ENCODE measurements at places on chromosomes 4 and X.

DNA sequence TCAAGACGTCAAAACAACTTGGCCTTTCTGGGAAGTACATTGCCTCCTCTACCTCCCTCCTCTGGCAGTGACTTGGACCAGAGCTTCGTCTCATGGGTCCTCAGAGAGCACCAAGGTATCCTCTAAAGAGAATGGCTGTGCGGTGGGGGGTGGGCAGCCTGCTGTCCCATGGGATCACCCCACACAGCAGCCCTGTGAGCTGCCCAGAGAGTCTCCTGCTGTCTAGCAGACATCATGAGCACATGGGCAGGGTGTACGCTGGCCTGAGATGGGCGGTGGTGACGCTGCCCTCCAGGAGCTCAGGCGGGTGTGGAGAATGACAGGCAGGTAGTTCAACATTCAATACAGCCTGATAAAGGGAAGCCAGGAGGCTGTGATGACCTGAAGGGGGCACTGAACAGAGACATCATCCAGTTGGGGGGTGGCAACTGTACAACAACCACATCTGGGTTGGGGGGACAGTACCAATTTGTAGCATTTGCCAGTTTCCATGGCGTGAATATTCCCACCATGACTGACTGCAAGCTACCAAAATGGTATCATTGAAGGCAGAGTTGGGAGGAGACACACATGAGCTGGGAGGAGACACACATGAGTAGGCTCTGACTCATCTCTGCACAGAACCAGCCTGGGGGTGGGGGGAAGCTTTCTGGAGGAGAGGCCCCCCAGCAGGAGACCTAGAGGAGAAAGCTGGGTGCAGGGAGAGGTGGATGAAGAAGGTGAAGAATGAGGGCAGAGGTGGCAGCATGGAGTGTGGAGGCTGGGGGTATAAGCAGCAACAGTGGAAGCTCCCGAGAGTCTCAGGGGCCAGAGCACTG, 35.9 kb downstream of the C4orf50 start:
- DNase-seq = no peak

DNA sequence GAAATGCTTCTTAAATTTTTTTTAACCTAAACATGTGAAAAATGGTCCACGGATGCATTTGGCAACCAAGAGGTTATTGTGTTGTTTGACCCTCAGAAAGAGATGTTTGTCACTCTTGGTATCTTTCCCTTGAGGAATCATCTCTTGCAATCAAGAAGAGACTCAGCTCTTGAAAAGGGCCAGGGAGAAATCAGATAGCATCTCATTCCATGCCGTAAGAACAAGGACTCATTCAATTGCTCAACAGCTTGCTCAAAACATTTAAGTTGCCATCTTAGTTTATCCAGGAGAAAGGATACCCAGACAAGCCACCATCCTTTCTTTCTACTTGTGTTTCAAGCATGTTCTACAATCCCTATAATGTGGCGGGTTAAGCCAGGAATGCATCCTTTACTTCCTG, 209.5 kb upstream of the LNX1 start:
- no peak for DNase-seq

- DNase-seq = no peak
Observed at GRCh38 chrX:28491322-28491721, 95.9 kb upstream of the IL1RAPL1 start.

DNA sequence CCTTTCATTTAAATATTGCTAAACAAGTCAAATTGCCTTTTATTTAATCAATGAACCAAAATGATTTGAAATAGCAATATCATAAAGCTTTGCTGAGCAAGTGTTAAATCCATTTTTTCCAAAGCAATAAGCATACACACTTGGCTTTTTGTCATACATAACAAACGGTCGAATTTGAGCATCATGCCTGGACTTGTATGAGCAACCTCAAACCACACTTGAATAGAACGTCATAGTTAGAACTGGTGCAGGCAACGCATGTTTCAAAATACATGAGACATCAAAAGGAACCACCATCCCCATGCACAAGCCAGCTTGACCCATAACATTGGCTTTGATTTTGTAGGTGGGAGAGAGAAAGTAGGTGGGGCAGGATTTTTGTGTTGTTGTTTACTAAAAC, 812.3 kb upstream of the FRG1 start:
- no peak for DNase-seq

DNA sequence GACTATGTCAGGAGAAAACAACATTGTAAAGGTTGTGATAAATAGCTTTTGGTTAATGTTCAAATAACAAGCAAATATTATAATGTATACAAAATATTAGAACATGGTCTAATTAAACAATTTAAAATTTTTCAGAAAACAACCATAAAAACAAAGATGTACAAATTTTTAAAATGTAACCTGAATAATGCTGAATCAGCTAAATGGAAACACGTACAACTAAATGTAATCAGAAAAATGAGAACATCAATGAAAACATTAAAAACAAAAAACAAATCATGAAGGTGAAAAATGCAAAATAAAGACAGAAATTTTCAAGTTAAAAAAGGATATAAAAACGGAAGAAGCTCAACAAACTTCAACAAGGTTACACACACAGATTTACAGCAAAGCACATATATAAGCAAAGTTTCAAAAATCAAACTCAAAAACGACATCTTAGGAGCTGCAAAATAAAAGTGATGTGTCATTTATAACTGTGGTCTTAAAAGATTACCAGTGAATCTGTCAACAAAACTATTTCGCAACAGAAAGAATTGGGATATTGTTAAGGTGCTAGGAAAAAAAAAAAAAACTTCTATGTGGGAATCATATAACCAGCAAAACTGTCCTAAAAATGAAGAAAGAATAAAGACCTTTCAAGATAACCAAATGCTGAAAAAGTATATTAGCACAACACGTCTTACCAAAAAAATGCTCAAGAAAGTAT, 31.8 kb downstream of the ZNF732 start:
- no peak for DNase-seq

GRCh38 chr4:162075726-162076125, 88.1 kb downstream of the FSTL5 start:
- no peak for DNase-seq

DNA sequence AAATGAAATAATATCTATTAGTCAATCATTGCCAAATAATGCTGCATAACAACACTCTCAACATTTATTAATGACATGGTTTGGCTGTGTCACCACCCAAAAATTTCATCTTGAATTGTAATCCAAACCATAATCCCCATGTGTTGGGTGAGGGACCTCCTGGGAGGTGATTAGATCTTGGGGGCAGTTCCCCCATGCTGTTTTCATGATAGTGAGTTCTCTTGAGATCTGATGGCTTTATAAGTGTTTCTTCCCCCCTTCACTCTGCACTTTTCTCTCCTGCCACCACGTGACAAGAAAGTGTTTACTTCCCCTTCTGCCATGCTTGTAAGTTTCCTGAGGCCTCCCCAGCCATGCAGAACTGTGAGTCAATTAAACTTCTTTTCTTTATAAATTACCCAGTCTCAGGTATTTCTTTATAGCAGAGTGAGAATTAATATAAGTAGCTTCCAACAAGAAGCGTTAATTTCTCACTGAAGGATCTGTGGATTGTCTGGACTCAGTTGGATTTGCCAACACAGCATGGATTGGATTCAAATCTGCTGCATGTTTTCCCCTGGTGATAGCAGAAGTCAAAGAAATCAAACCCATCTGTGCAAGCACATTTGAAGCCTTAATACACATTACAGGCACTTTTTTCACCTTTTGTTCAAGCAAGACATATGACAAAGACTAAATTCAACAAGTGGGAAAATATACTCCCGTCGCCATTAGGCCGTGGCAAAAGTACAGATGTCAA, 216.6 kb downstream of the PDGFC start:
- DNase-seq = no peak

GRCh38 chr4:95216636-95217035, 332.1 kb downstream of the UNC5C start:
- DNase-seq = no peak
